ENCODE measurements at places on chromosomes 4 and X.

DNA sequence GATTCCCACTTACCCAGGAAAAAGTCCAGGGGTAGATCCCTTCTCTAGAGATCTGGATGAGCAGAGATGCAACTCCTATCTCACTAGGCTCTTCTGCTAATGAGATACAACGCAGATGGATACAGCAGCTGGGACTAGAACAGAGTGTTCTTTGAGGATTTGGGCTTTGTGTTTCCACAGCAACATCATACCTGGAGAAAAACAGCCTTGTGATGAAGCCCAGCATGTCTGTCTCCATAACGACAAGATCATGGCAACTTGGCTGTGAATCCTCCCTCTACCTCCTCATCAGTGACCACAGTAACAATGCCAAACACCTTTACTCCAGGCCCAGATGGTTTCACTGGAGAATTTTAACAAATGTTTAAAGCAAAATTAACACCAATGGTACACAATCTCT, 80.1 kb downstream of the RCHY1 start:
- DNase-seq, result no peak

- DNase-seq, result no peak
These were observed 13.0 kb upstream of the PLAC1 start for GRCh38 chrX:134671294-134671693.

GRCh38 chr4:140704392-140704960, 51.7 kb downstream of the TBC1D9 start:
- DNase-seq, result no peak

- peak; percentile 48 for DNase-seq
These were observed 3.5 kb upstream of the IQSEC2 start for GRCh38 chrX:53284684-53285447.

DNA sequence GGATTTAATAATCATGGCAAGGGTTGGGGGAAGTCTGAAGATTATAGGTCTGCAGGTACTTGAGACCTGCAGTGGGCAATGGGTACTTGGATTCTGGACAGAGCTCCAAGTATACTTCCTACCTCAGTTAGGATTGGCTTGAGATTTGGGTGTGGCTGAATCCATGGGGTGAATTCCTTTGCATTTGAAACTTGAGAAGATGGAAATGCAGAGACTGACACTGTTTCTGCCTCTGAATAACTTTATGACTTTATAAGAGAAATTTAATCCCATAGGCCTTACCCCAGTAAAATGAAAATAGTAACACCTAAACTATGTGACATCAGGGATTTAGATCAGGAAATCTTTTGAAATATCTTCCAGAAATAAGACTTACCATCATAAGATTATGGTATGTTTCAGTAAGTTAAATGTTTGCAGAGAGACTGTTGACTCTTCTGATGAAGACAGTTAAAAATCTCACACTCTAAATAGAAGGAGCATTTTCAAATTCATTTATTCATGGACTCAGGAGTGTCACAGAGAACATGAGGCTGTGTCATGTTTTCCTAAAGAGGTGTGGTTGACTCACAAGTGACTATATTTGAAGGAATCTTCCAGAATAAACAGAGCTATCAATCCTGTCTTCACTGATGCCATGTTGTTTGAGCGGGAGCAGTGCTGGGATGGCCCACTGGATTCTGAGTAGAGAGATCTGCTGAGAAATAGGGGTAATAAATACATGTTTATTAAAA, 513.5 kb upstream of the NR3C2 start:
- DNase-seq, result no peak

DNA sequence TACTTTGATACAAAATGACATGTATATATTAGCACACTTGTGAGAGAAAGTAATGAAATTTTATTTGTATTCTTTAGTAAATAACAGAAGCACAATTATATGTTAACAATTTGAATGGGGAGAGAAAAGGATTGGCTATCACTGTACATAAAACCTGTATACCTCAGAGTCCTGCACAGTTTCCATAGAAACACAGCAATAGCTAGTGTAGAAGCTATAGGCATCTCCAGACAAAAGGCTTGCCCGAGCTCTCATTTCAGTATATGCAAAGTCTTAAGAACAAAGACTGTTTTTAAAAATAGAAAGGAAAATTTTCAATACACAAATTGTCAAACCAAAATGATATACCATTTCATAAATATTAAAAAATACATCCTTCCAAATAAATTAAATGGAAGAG, 38.5 kb downstream of the GPM6A start:
- no peak for DNase-seq

DNA sequence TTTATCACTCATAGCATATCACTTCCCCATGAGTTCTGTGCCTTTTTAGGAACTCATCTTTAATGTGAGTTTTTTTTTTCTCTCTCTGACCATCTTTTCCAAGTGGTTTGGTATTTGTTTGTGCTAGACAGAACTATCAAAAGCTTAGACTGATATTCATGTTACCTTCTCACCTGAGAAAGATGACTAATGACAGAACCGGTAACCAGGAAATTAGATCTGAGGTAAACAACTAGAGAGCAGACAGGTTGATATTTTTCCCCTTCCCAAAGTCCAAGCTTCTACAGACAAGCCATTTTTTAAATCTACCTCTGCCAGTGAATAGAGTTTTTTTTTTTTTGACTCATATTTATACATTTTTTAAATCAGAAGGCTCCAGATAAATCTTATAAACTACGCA, 17.0 kb upstream of the SRD5A3 start:
- DNase-seq, result no peak

- DNase-seq, result no peak
These were observed 59.0 kb upstream of the SLIT2 start for GRCh38 chr4:20192736-20193135.

- no peak for DNase-seq
These were observed 379.9 kb downstream of the ADAM29 start for GRCh38 chr4:175297965-175298565.

DNA sequence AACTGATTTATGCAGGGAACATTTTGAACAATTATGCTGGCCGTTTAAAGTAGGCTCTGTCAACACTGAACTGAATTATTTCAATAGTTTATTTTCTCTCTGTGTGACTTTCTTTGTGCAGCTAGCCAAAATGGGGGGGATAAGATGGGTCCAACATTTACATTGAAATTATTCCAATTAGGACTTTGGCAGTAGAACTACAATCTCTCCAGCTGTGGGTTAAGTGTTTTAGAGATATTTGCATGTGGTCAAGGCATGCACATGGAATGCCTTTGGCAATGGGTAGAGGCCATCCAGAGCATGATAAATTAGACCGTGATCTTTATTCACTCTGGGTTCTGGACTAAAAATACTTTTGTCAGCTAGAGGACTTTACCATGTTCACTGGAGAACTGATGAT, 107.9 kb upstream of the ELOVL6 start:
- no peak for DNase-seq

- no peak for DNase-seq
These were observed 54.1 kb upstream of the DDIT4L start for GRCh38 chr4:100244347-100244746.

GRCh38 chr4:93996895-93997294, 168.3 kb downstream of the ATOH1 start:
- no peak for DNase-seq
